IPS-NIHi11 (cell line): ENCODE measurements at places on chromosomes 13 and 19.

DNA sequence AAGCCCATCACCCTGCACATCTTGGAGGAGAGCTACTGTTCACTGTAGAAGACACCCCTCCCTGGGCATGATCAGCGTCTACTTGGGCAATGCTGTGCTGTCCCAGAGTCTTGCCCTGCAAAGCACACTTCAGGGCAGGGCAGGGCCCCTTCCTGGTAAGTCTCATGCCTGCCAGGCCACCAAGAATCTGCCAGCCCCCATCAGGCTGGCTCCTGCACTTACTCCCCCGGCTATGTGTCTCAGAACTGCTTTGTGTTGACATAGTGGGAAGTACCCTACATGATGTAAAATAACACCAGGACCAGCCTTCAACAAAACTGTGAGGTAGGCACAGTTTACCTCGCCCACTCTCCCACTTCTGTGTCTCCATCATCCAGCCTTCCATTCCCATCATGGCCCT, 27.8 kb upstream of the ATP12A start:
- no peak for DNase-seq

DNA sequence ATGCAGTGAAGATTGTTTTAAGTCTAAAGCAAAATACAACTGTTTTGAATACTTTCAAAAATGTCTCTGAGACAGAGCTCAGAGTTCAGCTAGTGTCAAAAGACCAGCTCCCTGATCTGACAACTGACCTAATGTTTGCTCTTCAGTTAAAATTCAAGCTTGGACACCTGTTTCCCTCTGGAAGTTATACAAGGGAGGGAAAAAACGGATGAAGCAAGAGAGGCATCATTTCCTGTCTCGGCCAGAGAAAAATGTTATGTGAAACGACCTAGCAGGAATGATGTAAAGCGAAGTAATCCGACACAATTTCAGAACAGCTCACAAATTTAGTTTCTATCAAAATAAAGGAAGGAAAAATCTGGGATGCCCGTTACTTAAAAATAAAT, 59.4 kb downstream of the ZAR1L start:
- no peak for DNase-seq

- no peak for DNase-seq
Observed at GRCh38 chr19:57075801-57076492, 43.8 kb upstream of the USP29 start.

GRCh38 chr19:5458420-5458819, 3.2 kb downstream of the ZNRF4 start:
- DNase-seq: no peak

- DNase-seq: no peak
Observed at GRCh38 chr13:76703621-76704288, 182.4 kb downstream of the KCTD12 start.
